ENCODE measurements at places on chromosomes 16 and 17. TPM values are rescaled to one million over a fixed set of nuclear protein-coding genes. Genes with fewer than 3 reads are reported as not detected.

DNA sequence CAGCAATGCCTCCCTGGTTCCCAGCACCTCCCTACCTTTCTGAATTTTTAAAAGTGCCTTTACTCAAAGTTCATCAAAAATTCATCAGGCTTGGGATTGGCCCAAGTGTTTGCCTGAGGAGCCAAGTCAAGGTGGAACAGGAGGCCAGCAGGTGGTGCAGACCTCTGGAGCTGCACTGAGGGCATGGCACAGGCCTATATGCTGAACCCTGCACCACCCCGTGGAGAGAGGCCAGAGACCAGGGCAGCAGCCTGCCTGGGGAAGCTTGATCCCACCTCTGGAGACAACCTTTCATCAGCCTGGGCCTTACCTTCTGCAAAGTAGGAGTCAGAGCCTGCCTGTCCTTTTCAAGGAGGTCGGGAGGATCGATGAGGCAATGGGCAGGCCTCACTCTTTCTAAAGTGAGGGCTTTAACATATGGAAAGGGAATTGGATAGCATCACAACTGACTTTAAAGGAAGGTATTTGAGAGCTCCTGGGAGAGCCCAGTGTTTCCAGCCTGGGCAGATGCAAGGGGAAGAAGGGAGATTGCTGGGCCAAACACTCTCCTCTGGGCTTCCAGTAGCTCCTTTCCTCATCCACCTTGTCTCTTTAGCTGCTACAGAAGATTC lies 31.8 kb upstream of the TMEM132E start:
- no peak for DNase-seq

- no peak for DNase-seq
Measured at GRCh38 chr16:12775656-12776236, 27.9 kb downstream of the CPPED1 start.

DNA sequence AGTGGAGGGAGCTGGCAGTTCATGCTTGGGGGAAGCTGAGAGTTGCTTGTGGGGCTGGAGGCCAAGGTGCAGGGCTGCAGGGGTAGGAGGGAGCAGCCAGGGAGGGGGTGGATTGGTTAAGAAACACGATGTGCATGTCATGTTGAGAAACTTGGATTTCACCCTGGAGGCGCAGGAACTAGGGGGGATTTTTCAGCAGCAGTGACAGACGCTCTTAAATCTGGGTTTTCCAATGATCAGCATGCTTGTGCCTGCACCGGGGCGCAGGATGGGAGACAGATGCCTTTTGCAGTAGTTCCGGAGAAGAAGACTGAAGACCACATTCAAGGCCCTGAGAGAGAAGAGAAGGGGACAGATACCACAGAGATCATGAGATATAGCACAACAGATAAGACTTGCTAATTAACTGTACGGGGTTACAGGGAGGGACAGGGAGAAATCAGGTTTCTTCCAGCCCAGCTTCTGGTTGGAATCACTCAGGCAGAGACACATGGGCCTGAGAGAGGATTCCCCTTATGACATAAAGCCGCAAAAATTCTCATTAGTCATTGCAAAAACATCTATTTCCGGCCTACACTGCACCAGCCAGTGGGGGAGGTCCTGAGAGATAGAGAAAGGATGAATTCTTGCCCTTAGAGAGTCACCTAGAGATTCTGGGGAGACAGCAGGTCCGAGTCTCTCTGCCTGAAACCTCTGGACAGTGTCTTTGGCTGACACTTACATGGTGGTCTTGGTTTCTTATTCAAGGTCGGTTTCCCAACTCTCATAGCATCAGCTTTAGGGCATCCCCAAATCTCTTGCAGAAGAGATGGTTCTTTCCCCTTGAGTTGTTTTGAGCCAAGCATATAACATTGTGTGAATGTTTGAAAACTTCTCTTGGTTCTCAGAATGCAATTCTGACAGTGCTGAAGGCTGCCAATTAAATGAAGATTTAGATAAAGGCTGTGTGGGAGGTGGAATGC lies 27.1 kb downstream of the CDH13 start:
- DNase-seq = peak; percentile 95

DNA sequence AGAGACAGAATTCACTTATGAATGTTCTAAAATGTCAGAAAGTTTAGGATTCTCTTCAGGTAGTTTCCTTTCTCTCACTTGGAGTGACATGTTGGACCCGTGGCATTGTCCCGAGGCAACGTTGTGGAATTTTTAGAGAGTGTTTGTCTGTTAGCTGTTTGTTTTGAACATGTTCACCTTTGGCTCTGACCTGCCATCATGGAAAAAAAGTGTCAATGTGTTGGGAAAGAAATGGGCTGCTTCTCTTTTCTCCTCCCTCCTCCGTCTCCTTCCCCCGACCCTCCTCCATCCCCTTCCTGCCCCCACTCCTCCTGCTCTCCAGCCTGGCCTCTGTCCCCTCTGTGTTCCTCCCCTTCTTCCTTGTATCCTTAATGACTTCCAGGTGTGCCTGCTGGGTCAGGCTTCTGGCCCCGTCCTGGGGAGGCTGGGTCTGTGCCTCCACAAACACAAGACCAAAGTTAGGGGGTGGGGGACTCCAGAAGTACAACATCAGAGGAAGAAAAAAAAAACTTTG lies 463.1 kb downstream of the MAF start:
- no peak for DNase-seq

GRCh38 chr17:47644324-47644723 lies 5.4 kb upstream of the KPNB1 start:
- DNase-seq = no peak

GRCh38 chr16:49489686-49490320 lies 116.2 kb downstream of the C16orf78 start:
- DNase-seq = no peak

DNA sequence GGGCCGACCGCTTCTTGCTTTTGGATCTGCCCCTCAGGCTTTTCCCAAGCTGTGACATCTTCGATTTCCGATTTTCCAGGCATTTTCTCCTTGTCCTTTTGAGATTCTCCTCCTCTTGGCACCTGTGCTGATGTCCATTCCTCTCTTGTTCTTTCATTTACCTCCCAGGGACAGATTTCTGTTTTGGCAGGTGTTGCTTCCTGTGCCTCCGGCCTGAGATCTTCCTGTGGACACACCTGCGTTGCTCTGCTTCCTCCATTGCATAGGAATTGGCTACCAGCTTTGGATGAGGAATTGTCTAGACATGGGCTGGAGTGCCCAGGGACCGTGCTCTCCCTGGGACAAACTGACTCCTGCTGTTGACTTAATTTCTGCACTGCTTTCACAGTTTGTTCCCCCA lies 15.1 kb downstream of the GPR179 start:
- DNase-seq = no peak

GRCh38 chr17:69356625-69357024 lies 29.7 kb upstream of the ABCA5 start:
- DNase-seq = no peak

DNA sequence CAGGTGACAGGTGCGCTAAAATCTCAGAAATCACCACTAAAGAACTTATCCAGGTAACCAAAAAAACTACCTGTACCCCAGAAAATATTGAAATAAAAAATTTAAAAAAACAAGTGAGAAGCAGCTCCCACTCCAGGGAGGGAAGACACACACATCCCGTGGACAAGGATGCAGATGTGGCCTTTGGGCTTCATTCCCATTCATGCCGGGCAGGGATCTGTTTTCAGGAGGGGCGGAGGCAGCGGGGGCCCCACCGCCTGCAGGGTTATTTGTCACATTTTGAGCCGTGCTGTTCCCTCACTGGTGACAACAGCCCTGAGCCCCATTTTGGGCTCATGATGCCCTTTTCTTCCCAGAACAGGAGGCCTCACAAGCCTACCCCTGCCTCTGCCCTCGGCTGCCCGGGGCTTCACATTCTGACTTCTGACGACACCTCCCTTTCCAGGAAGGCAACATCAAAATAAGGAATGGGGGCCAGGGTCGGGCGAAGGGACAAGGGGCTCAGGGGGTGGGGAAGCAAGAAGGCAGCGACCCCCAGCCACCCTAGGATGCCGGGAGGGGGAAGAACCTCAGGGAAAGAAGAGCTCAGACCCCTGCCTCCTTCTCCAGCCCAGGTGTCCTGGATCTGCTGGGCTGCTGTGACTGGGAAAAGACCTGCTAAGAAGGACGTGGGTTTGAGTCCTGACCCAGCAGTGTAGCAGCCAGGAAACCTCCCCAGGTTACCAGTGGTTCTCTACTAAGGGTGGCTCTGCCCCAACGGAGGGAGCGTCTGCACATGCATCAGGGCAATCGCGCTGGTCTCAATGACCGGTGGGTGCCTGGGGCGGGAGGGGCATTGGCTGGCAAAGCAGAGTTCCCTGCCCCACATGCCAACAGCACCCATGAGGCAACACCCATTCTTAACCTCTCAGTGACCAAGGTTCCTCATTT lies 2.3 kb upstream of the CD79B start:
- no peak for DNase-seq

DNA sequence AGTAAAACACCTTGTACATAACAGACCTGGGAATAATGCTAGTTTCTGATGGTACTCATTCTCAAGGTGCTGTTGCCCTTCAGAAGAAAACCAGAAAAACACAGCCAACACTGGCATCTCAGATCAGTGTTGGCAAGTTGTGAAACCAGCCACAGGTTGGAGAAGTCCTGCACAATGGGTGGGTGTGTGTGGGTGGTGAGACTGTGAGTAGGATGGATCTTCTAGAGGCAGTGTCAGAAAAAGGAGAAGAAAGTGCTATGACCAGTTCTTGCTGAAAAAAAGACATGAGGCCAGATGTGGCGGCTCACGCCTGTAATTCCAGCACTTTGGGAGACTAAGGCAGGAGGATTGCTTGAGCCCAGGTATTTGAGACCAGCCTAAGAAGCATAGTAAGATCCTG lies 35.2 kb upstream of the SMIM36 start:
- no peak for DNase-seq

GRCh38 chr16:57607676-57608461 lies 20.6 kb upstream of the ADGRG1 start:
- no peak for DNase-seq

DNA sequence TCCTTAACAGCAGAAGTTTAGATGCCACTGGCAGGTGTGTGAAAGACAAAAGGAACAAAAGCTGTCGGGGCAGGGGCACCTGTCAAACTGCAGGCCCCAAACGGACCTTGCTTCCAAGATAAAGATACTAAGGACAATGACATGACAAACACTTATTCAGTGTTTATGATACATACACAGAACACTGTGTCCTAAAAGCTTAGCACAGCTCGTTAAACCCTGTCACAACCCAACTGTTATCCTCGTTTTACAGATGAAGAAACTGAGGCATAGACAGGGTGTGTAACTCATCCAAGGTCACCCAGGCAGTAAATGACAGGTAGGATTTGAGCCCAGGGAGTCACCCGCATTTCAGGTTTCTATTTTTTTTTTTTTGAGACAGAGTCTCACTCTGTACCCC lies 9.6 kb downstream of the SDK2 start:
- DNase-seq = no peak

- no peak for DNase-seq
Measured at GRCh38 chr16:72428681-72429376, 256.9 kb upstream of the PMFBP1 start.

DNA sequence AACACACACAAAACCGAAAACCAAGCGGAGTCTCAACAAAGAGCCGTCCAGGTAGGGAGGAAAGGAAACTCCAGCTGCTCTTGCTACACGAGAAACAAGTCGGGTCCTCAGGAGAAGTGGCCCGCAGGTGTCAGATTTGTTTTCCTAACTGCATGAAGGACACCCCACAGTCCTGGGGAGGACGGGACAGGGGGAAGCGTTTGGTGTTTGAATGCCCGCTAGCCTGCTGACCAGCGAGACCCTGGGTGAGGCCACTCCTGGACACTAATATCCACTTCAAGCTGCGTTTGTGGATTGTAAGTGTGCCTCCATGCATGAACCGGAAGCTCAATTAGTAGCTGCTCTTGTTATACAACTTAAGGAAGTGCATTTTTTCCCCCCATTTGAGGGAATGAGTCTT lies 299.5 kb downstream of the MAF start:
- no peak for DNase-seq

DNA sequence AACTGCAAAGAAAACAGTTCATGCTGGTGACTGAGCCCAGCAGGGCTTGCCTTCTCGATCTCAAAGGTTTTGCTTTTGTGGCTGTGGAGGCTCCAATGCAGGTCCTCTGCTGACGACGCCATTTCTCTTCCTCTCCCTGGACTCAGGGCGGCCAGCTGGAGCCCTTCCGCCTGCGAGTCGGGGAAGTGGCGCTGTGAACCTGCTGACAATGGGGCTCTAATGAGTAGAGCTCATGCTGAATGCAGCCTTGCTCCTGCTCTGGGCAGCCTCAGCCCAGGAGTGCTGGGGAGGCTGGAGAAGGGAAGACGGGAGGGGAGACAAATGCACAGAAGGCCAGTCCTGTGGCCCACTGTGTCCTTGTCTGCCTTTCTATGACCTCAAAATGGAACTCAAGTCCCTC lies 43.8 kb downstream of the VAC14 start:
- DNase-seq = no peak

- no peak for DNase-seq
Measured at GRCh38 chr16:20377181-20377580, 24.7 kb upstream of the UMOD start.

DNA sequence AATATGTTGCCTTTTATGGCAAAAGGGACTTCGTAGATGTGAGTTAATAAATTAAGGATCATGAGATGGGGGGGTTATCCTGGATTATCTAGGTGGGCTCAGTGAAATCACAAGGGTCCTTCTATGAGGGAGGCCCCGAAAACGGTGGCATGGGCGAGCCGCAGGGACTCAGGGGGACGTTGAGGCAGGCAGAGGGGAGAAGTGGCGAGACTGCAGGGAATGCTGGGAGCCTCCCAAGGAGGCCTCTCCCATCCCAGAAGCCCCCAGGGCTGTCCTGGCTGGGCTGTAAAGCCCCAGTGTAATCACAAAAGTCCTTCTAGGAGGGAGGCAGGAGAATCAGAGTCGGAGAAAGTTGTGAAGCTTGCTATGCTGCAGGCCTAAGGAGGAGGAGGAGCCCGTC lies 35.0 kb downstream of the ITGAE start:
- DNase-seq = no peak

GRCh38 chr16:83227336-83227735 lies 580.4 kb upstream of the HSBP1 start:
- DNase-seq = no peak

GRCh38 chr17:17144916-17145665 lies 61.0 kb downstream of the PLD6 start:
- no peak for DNase-seq

DNA sequence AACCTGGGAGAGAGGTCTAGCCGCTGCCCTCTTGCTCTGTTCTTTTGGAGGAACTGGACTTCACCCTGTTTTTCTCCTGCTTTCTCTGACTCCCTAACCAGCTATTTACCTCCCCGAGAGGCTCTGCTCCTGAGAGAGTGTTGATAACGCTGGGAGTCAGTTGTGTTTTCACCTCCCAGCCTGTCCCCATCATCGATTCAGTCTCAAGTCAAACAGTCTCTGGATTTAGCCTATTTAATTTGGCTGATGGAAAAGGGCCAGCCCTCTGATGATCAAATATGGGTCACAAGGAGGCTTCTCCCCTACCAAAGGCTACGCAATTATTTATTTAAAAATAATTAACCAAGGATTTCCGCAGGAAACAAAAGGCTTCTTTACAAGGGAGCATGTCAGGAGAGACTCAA lies 31.8 kb downstream of the HNF1B start:
- peak; percentile 72 for DNase-seq

The EVI2B gene
- total RNA-seq = not detected

The SMIM22 gene
- total RNA-seq = 16.7 TPM

The MILR1 gene
- 0.20 TPM for total RNA-seq

The RPL19 gene
- 1,811 TPM for total RNA-seq

The RGS9 gene
- total RNA-seq = 4.2 TPM

The PPP1R1B gene
- 0.15 TPM for total RNA-seq

The PPL gene
- total RNA-seq = 17.0 TPM

The C1QTNF1 gene
- total RNA-seq = 34.9 TPM

The SCO1 gene
- total RNA-seq = 48.5 TPM

The KRTAP9-4 gene
- not detected for total RNA-seq

All from renal cortical epithelial cell (primary cell).